Aorta (tissue), 5 donors: ENCODE measurements at places on chromosomes 3 and 15. TPM values are rescaled to one million over a fixed set of nuclear protein-coding genes. Genes with fewer than 3 reads are reported as not detected.

DNA sequence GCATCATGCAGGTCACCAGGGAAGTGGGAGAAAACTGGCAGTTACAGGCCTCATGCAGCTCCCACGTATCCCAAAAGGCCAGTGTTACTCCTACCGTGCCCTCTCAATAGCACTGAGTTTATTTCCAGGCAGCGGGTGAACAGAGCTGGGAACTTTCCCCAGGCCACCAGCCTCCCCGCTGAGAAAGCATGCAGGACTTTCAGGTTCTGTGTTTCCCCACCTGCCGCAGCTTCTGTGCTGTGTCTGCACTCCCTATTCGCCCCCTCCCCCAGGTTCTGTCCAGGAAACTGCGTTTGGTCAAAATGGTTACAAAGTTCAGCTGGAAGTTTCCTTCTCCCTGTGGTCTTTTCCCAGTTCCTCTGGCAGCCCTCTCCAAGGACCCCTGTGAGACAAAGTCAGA is 21.4 kb downstream of the NEK11 start:
- no peak for DNase-seq

- no peak for DNase-seq
These were observed 2.1 kb upstream of the USP4 start for GRCh38 chr3:49341996-49342395.

DNA sequence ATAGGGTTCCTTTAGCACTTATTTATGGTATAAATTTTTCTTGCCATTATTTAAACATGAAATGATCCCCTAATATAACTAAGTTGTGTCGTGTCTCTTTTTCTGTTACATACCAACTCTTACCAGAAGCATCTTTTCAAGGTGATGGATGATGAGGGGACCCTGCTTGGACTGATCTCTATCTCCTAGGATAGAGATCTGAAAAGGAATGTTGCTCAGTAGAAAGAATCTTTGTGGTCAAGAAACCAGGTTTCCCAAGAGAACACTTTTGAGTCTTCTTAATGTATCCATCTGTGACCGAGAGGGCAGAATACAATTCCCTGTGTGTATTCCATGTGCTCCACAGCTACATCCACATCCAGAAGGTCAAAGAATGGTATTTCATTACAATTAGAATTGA is 409.7 kb downstream of the MAGI1 start:
- DNase-seq, result no peak

DNA sequence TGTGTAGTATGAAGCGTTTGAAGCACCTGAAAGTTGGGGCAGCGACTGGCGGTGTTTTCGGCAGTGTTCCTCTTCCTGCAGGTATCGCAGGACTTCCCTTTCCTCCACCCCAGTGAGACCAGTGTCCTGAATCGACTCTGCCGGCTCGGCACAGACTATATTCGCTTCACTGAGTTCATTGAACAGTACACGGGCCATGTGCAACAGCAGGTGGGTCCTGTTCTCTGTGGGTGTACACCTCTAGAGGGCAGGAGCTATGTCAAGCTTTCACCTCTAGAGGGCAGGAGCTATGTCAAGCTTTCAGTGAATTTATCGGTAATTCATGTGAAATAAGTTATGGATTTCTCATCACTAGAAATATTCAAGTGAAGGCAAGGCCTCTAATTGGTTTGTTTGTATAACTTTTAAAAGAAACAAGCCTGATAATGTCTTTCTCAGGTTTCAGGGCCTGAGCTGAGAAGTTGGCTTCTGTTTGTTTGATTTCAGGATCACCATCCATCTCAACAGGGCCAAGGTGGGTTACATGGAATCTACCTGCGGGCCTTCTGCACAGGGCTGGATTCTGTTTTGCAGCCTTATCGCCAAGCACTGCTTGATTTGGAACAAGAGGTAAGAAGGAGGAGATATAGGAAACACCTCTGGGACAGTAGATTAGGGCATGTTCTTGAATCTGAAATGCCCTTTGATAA is 5.3 kb downstream of the TUBGCP4 start:
- DNase-seq, result no peak

LMOD3 gene
- total RNA-seq, result 0.12 TPM

GRCh38 chr3:122003606-122004005 is 18.4 kb downstream of the ILDR1 start:
- DNase-seq, result no peak

GRCh38 chr3:100155590-100155989 is 41.3 kb upstream of the FILIP1L start:
- DNase-seq, result no peak

SEMA3B gene
- 57.4 TPM for total RNA-seq

CYP8B1 gene
- total RNA-seq, result not detected

GRCh38 chr3:89449086-89449485 is 341.7 kb downstream of the EPHA3 start:
- DNase-seq, result no peak

GRCh38 chr3:127193775-127194174 is 844 bp downstream of the PRR23E start:
- no peak for DNase-seq

DNA sequence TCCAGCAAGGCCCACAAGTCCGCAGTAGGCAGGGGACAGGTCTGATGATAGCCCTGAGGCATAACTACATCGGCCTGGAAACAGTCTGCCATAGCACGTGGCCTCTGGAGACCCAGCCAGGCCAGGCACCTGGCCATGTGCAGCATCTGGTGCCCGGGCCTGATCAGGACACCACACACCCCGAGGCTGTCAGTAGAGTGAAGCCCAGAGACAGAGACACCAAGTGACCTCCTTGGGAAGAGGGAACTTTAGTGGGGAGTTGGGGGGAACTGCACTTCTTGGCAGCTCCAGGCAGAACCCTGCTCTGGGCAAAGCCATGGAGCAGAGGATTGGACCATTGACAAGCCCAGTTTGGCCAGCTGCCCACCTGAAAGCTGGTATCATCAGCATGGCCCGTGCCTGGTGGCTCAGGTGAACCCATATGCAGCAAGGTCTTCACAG is 1.2 kb downstream of the SHISA5 start:
- peak; percentile 69 for DNase-seq

DNA sequence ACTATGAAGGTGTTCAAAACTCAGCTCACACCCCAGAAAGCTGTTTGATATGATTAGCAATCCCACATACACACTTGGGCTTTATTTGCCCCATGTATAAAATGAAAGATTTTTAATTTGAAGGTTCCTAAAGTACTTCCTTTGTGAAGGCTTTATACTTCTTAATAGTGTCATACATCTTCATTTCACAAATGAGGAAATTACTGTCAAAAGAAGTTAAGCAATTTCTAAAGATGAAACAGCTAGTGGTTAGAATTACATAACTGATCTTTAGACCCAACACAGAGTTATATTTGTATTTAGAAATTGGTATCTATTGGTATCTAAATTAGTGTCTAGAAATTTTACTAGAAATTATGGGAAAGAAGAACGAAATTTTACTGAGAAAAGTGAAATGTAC is 7.1 kb downstream of the CD200R1 start:
- DNase-seq, result no peak

DNA sequence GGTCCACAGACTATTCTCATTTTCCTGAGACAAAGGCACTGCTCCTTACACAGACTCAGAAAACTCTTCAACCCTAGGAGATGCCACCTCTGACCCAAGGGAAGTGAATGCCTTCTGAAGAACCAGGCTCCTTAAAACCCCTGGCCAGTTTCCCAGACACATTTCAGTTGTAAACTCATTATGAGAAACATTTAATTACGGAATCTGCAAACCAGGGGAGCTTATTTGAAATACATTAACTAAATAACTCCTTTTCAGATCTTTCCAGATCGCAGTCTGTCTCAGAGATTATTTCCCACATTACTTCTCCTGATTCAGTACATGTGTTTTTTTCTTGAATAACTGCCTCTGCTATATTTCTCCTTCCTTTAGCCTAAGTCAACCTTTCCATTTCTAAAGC is 17.6 kb downstream of the MYO5A start:
- no peak for DNase-seq

GRCh38 chr15:59894835-59895234 is 109.3 kb upstream of the FOXB1 start:
- no peak for DNase-seq

PLA2G4E gene
- total RNA-seq, result not detected

DNA sequence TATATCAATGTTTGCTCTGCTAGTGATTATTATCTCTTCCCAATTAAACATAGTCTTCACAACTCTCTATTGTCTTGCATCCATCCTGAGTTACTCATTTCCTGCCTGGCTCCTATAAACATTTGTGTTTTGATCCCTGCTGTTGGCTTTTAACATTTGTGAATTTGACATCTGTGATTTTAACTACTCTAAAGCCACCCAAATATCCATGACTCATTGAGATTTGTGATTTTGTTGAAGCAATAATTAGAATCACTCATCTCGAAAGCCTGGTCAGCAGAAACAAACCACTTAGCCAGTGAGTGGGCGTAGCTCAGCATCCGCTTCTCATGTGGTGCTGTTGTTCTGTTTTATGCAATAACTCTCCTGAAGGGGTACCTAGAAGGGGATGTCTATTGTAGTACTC is 174.3 kb upstream of the ZBTB20 start:
- DNase-seq, result no peak

DNA sequence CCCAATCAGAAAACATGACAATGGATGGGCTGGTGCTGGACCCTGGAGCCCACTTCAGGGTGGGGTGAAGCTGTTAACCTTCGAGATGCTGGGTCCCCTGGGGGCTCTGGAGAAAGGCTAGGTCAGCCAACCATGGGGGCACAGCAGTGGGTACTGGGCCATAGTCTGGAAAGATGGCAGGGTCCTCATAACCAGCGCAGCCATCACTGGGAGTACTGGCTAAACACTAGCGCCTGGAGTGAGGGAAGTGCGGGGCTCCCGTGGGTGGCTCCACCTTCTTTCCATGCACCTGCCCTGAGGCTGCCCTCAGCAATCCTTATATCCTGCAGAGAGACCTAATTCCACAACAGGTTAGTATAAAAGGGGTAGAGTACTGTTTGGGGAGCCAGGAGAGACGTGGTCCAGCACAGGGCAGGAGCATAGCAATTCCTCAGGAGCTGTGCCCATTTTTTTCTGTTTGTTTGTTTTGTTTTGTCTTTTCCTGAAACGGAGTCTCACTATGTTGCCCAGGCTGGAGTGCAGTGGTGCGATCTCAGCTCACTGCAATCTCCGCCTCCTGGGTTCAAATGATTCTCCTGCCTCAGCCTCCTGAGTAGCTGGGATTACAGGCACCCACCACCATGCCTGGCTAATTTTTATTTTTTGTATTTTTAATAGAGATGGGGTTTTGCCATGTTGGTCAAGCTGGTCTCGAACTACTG is 122.6 kb upstream of the MEF2A start:
- peak; percentile 65 for DNase-seq

DNA sequence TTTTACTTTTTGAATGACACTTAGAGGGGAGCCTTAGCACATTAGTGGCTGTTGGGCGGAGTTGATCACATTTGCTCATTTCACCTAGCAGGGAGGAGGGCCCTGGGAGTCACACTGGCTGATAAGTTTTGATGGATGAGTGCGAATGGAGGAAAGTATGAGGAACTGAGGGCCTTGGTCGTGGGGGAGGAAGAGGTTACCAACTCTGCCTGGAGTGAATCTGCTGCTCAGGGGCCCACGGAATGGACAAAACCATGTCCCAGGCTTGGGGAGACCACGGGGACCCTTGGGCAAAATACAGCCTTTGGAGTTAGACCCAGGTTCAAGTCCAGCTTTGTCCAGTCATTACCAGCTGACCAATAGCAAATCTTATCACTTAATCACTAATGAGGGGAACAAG is 5.1 kb upstream of the FLNB start:
- no peak for DNase-seq

DNA sequence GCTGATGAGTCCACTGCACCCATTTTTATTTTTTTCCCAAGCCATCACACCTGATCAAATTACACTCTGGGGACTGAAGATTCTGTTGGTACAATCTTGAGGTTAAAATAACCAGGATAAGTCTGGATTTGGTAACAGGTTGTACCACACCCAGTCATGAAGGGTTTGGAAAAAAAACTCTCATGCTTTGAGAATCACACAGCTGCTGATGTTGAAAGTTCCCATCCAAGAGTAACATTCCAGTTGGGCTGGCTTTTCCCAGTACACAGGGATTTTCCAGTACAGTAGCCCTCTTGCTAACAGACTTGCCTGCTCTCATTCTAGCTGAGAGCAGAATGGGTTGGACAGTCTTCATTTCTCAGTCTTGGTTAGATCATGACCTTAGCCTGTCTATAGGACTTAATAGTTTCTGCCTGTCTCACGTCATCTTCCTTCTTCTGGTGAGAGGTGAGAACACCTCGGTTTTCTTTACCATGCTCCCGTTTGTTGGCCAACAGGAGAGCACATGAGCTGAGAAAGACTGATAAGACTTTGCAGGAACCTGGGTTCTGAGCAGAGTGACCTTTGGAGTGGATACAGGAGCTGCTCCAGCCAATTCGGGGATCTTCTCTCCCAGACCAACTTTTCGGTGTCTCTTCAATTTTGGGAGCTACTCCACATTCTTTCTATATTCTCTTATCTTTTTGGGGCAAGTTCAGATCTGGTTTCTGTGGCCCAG is 300.1 kb upstream of the LYSMD4 start:
- no peak for DNase-seq

TP63 gene
- 0.72 TPM for total RNA-seq

BNC1 gene
- total RNA-seq, result 0.21 TPM

- DNase-seq, result peak; percentile 31
These were observed 40.9 kb downstream of the HRH1 start for GRCh38 chr3:11195201-11195600.

ITPKA gene
- total RNA-seq, result 0.29 TPM

CSTA gene
- total RNA-seq, result 3.6 TPM

- DNase-seq, result no peak
These were observed 20.9 kb upstream of the SSUH2 start for GRCh38 chr3:8665407-8665896.

GRCh38 chr15:31385736-31386135 is 59.1 kb downstream of the KLF13 start:
- DNase-seq, result no peak

- DNase-seq, result no peak
These were observed 36.0 kb upstream of the TIMP4 start for GRCh38 chr3:12194669-12195161.

FYCO1 gene
- total RNA-seq, result 75.5 TPM

SLC38A3 gene
- 1.4 TPM for total RNA-seq

HAPLN3 gene
- total RNA-seq, result 79.9 TPM

GRCh38 chr3:160565442-160566403 is at the start of gene KPNA4:
KPNA4 (minus strand) TSS chr3:160565571; CDS start chr3:160565282, 289 bp downstream.
- peak; percentile 99 for DNase-seq

PYGO1 gene
- total RNA-seq, result 10.9 TPM

- no peak for DNase-seq
These were observed 286.7 kb downstream of the DOCK3 start for GRCh38 chr3:50961386-50961785.

SNX22 gene
- 0.36 TPM for total RNA-seq

- DNase-seq, result no peak
These were observed 51.7 kb downstream of the CRYGS start for GRCh38 chr3:186492385-186492984.

- DNase-seq, result no peak
These were observed 222.5 kb downstream of the ROBO2 start for GRCh38 chr3:77262361-77262760.

FSIP1 gene
- 1.2 TPM for total RNA-seq
